Fibroblast of villous mesenchyme (primary cell): ENCODE measurements at places on chromosomes 2 and 18.

GRCh38 chr2:54348646-54349045 lies 92.6 kb upstream of the TSPYL6 start:
- DNase-seq: no peak

- DNase-seq: peak; percentile 43
These were observed 31.4 kb upstream of the CHN1 start for GRCh38 chr2:175036582-175037018.

DNA sequence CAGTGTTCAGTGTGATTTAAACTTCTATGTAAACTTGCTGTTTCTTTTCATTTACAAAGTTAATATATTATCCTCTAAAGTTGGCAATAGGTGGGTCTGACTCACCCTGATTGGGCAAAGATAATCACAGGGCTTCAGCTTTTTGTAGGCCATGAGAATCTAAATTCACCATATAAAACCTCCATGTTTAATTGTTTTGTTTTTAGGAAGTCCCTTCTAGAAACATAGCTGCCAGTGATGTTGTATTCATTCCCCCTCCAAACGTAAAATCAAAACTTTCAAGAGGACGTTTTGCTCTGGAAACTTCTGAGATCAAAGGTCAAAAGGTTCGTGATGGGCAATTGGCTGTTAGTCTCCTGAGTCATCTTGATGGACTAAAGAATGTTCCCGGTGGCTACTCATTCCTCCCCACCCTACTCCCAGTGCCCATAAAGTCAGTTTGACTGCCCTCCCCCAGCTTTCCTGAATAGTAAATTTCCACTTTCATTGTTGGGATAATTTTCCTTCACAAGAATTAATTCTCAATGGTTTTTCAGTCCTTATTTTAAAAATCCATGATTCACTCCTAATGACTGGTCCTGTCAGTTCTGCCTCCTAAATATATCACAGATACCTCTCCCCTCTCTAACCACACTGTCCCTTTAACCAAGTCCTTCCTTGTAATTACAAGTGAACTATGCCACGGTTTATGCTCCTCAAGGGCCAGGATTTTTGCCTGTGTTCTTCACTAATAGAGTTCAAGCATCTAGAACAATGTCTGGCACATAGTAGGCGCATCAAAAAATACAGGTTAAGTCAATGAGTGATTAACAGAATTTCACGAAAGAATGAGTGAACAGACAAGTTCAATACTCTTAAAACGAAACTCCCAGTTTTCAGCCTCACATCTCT lies 164.4 kb upstream of the VRK2 start:
- peak; percentile 51 for DNase-seq

DNA sequence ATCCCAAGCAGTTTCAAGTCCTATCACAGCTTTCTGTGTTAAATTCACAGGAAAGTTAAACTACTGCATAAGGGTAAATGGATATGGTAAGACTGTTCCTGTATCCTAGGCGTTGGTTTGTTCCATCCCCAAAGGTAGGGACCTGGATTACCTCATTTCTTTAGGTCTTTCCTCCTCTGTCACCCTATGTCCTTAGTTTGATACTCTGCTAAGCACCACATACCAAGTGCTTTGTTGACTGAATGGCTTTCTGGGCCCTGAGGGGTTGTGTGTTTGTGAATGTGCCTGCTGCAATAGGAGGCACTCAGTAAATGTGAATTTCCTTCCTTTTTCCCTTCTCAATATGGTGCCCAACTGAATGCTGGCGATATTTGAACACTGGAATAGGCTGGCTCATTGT lies 7.8 kb downstream of the NOSTRIN start:
- no peak for DNase-seq

- no peak for DNase-seq
These were observed 131.8 kb downstream of the BAZ2B start for GRCh38 chr2:159484532-159484931.

DNA sequence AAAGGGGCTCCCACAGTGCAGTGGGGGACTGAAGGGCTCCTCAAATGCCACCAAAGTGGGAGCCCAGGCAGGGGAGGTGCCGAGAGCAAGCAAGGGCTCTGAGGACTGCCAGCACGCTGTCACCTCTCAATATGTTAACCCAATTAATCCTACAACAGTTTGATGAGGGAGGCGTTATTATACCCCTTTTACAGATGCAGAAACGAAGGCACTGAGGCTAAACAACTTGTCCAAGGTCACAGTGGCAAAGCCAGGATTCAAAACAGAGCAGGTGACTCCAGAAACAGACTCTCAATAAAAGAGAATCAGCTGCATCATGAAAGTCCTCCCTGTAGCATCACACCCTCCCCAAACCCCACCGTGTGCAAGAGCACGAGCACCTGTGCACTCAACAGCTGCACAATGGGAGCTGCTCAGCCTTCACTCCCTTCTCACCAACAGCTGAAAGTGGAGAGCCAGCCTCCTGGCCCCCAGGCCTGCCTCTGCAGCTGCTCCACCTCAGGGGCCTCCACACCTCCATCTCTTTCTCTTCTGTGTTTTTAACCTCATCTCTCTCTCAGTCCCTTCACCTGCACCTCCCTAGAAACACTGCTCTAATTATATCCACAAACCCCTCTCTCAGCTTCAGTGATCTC lies 8.1 kb downstream of the NPC1 start:
- no peak for DNase-seq

DNA sequence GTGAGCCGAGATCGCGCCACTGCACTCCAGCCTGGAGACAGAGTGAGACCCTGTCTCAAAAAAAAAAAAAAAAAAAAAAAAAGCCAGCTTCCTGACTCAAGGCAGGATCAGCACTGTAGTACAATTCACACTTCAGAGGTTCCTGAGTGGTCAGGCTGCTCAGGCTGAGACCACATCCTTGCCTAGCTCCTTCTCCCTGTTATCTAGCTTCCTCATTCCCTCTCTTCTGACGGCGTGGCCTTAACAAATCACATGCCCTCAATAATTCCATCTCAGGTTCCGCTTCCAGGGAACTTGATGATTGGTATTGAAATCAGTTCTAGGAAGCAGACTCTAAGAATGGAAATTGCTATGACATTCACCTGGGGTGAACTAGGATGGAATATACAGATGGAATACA lies 29.8 kb upstream of the KDM3A start:
- DNase-seq: no peak

- DNase-seq: no peak
These were observed 69.6 kb upstream of the RND3 start for GRCh38 chr2:150557020-150557600.

- DNase-seq: no peak
These were observed 226.7 kb downstream of the TPGS2 start for GRCh38 chr18:36602071-36602470.

- DNase-seq: peak; percentile 93
These were observed 86.6 kb upstream of the ZFP36L2 start for GRCh38 chr2:43312755-43313641.

DNA sequence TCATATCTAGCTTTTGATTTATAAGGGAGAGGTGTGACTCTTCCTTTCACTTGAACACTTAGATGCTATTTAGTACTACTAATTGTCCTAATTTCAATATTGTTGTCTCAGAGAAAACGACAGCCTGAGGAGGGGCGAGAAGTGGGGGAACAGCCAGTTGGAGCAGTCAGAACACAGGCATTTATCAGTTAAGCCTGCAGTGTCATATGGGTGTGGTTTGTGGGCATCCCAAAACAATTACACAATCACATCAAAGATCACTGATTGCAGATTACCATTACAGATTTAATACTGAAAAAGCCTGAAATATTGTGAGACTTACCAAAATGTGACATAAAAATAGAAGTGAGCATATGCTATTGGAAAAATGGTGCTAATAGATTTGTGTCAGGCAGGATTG lies 15.8 kb downstream of the TMEM131 start:
- no peak for DNase-seq

DNA sequence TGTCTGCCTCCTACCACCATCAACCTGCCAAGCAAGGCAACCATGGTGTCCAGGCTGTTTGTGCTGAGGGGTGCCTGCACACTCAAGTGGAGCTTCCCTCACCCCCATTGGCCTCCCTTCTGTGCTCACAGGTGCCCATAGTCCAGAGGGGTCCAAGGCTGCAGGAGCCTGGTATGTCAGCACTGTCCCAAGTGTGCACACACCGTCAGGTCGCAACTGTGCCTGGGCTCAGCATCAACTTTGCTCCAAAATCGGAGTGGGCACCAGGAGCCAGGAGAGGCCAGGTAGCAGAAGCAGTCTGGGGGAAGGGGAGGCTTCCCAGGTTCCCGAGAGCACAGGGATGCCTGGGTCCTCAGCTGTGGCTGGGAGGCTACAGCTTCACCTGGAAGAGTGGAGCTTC lies 1528.2 kb upstream of the SLC39A10 start:
- DNase-seq: no peak

GRCh38 chr2:238916875-238917590 lies 69.1 kb downstream of the TWIST2 start:
- no peak for DNase-seq

DNA sequence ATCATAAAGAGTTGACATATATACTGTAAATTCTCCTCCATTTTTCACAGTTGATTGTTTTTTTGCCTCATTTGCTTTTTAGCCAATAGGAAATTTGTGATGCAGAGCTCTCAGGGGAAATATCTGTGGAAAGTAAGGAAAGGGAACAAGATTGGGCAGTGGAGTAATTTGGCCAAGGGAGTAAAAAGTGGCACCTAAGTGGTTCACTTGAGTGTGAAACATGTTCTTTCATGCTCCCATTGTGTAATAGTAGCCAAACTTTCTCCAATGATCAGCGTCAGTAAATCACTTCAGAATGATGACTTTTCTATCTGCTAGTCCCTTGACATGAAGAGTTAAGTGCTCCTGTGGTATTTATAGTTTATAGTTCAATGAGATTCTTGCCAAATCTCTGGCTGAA lies 141.9 kb upstream of the KCNJ3 start:
- DNase-seq: no peak

GRCh38 chr2:218980735-218981389 lies 4.1 kb downstream of the FEV start:
- no peak for DNase-seq

- no peak for DNase-seq
These were observed 26.3 kb upstream of the CASP8 start for GRCh38 chr2:201233812-201234662.

GRCh38 chr2:104140361-104140760 lies 713.6 kb upstream of the POU3F3 start:
- no peak for DNase-seq

GRCh38 chr18:22503803-22504202 lies 86.1 kb upstream of the CTAGE1 start:
- DNase-seq: peak; percentile 99

- DNase-seq: no peak
These were observed 50.0 kb upstream of the PAPOLG start for GRCh38 chr2:60706021-60706420.

DNA sequence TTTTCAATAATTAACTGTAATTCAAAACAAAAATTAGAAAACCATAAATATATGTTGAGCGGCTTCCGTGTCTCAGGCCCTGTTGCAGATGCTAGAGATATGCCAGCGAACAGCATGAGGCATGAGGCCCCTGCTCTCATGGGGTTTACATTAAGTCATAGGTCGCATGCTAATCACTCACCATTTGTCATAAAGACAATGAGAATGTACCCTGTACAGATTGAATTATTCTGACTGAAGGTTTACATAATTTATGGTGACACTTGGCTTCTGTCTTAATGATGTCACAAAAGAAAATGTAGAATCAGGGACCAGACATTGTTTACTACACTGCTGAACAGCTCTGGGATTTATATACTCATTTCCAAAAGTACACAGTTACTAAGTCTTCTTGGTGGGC lies 5.9 kb upstream of the VAPA start:
- no peak for DNase-seq

- no peak for DNase-seq
These were observed 36.4 kb downstream of the SLC20A1 start for GRCh38 chr2:112682101-112682500.

DNA sequence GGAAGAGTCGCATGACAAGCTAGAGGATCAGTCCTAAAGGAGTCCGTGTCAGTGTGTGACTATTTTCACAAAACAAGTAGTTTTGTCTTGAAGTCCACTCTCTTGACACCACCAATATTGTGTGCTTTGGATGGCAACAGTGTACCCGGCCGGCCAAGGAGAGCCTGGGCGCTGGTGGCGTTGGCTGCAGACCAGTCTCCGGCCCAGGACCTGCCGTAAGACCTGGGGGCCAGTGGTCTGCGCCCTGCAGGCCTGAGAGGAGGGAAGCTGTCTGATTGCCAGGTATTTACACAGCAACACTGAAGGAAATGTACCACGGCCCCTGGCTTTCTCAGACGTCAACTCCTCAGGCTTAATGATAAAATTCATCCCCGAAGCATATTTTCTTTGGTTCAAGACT lies 472.4 kb upstream of the SALL3 start:
- DNase-seq: no peak

GRCh38 chr2:236870370-236870769 lies 215.3 kb upstream of the COPS8 start:
- DNase-seq: peak; percentile 78

DNA sequence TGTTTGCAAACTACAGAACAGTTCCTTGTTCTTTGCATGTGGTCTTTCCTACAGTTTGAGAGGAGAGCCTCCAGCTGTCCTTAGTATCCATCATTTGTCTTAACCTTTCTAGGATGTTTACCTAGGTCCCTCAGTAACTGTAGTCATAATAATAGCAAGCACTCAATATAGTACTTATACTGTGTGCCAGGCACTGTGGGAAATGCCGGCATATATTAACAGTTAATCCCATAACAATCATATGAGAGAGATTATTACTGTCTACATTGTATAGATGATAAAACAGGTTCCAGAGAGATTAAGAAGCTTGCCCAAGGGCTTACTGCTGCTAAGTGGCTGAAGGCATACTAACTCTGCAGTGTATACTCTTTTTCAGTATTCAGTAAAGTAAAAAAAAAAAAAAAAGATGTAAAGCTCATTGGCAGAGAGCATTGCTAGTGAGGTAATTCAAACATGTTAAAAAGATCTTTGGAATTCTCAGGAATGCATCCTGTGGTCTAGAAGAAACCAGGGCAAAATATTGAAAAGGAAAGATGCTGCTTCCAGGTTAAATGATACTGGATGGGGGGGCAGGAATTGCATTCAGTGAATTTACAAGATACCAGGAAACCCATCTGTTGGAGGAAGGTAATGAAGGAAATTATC lies 72.3 kb downstream of the SPTBN1 start:
- no peak for DNase-seq

DNA sequence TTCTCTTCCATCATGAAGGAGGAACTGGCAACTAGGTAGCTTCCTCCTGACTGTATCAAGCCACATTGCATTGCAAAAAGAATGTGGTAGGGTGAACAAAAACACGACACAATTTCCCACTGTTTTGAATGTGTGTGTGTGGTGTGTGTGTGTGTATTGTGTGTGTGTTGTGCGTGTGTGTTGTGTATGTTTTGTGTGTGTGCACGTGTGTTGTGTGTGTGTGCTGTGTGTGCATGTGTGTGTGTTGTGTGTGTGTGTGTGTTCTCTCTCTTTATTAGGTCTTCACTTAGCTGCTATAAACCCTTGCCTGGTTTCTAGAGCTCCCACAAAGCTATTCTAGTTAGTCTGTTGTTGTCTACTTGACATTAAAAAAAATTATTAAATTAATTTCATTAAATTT lies 550.0 kb upstream of the GYPC start:
- DNase-seq: no peak

- DNase-seq: peak; percentile 47
These were observed 230.9 kb upstream of the SLC14A2 start for GRCh38 chr18:45384137-45384961.

GRCh38 chr2:32773448-32773808 lies 145.6 kb downstream of the TTC27 start:
- DNase-seq: no peak
